ENCODE measurements at places on chromosomes 1 and 21.
A peak's percentile ranks its signal among the peaks of the same experiment; 100 is the strongest.

GRCh38 chr21:28818663-28819278 is 173.9 kb downstream of the LTN1 start:
- peak; percentile 19 for DNase-seq

DNA sequence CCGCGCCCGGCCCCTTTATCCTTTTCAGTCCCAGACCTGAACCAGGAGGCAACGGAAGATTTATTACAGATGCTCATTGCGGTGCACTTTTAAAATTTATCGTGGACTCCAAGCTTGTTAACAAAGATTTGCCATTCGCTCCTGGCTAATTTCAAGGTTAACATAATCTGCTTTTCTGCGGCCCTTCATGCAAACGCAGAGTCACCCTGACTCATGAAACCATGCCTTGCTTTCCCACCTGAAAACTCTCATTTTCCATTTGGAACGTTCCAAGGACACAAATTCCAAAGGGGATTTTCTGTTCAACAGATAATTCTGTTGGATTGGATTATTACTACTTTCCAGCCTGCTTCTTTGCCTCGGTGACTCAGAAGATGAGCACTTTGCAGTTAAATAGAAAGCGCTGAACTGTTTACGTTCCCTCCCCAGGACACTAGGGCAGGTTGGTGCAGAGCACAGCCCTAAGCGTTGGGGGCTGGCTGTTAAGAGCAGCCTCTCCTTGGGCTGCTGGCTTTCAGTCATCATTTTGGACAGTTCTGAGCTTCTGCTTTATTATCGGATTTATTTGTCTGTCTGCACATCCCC is 51.1 kb downstream of the CD247 start:
- no peak for DNase-seq

DNA sequence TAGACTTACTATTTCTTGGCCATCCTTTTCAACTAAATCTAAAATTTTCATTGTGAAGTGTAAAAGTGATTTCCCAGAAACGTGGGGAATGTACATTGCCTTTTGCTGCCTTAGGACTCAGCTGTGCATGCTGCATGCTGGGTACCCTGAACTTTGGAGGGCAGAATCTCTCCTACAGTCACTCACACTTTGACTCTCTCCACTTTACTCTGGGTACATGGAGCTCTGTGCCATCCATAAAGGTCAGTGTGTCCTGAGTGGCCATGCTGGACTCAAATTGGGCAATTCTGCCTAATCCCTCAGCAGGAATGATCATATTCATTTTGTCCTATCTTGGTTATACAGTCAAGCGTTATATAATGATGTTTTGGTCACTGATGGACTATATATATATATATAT is 105.6 kb downstream of the NR5A2 start:
- no peak for DNase-seq

- DNase-seq = no peak
These were observed 24.8 kb downstream of the LEMD1 start for GRCh38 chr1:205396967-205397616.

- DNase-seq = no peak
These were observed 141.4 kb downstream of the PLPP3 start for GRCh38 chr1:56437959-56438358.

- DNase-seq = no peak
These were observed 3.9 kb upstream of the ZSCAN20 start for GRCh38 chr1:33468531-33468930.

GRCh38 chr1:175579956-175580750 is 163.2 kb downstream of the TNR start:
- no peak for DNase-seq

DNA sequence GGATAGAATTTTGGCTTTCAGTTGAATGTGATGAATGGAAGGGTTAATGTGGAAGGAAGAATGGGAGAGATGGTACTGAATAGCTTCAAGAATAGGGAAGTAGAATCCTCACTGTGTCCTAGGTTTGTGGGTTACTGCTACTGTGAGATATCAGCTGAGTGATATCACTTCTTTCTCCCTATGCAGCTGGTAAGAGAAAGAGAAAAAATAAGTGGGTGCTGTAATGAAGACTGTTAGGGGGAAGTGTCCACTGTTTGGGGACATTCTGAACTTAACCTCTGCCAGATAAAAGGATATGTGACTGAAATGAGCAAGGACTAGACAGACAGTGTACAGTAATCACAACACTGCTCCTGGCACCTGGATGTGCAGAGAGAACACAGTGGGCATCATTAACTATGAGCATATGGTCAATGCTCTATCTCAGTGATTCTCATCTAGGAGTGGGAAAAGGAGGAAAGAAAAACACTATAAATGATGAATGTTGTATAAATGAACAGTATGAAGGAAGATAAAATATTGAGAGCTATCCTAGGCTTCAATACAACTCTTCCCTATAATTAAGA is 25.6 kb upstream of the MOB3C start:
- DNase-seq = no peak

DNA sequence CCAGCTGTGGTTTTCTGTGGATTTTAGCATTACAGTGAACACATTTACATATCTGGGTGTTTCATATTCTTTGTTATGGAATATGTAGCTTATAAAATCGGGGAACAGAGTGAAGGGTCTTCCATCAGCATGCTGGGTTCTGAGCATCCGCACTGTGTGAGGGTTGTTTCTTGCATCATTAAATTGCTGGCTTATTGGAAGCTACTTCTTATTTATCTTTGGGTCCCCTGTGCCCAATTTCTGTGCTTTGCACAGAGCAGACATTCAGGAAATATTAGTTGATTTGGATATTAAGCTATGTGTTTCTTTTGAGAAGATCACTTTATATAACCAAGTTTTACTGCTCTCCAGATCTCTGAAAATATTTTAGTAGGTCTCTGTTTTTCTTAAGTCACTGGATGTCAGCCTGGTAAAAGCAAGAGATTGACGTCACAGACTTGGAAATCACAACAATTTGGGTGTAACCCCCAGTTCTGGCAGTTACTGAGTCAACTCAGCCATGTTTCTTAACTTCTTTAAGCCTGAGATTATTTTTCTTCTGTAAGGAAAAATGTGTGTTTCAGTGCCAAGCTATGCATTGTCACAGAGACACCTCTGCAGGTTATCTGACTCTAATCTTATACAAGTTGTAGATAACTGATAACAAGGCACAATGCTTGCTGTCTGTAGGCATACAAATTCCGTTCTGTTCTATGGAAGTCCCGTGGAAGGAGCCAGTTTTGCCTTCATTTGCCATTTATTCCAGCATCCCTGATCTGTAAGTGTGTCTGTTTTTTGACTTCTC is 258.3 kb upstream of the KAZN start:
- no peak for DNase-seq

GRCh38 chr1:245229051-245229450 is 74.3 kb downstream of the KIF26B start:
- DNase-seq = no peak

- DNase-seq = peak; percentile 30
These were observed 15.9 kb downstream of the RNU5D-1 start for GRCh38 chr1:44714944-44715571.

DNA sequence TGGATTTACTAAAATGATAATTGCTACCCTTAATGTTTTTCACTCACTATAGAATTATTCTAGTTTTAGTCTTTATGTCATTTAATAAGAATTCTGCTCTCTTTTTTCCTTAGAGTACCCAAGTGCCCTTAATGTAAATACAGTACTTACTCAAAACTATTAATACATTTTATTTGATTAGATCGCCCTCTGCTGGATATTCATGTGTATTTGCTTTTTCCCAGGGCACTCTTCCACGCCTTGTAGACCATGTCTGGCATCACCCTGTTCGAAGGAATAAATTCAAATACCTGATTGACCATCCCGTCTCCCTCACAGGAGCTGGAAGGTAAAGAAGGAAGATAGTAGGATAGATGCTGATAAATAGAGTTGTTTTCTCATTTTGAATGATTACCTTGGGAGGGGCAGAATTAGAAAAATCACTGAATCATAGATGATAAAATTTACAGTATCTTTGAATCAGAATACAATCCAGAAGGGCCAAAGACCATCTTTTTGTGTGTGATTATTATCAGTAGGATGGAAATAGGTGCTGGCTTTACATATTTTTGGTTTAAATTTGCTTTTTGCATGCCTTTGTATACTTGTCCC is 4.1 kb downstream of the AXDND1 start:
- DNase-seq = peak; percentile 23

DNA sequence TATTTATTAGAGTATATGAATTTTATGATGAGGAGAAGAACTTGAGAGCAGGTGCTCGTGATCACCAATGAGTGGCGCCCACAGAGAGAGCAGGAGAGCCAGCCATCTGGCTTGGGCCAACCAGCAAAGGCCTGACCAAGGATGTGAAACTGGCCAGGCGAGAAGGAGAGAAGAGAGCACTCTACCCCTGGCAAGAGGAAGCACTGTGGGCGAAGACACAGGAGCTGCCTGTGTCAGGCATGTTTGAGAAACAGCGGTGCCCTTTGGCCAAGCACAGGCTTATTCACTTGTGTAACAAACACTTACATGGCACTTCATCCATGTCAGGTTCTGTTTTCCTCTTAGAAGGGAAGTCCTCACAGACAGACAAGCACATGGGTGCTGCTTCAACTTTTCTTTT is 4.2 kb upstream of the SIPA1L2 start:
- no peak for DNase-seq

DNA sequence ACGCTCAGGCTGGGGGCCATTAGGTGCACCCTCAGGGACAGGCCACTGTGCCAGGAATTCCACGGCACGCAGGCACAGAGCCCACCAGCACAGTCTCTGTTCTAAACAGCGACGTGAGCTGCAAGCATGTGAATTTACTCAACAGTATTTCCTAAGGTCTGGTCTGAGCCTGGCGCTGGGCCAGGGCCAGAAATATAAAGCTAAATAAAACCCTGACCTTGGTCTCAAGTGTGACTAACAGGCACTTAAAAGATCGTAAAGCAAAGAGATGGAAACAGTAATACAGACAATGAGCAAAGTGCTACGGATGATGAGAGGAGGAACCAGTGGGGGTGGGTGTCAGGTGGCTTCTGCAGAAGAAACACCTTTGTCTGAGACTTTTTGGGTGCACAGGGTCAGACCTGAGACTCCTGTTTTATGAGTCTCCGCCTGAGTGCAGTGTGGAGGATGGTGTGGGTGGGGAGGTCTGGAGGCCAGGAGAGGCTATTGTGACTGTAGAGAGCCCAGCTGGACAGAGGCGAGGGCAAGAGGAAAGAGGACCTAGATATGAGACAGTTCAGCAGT is 53.4 kb upstream of the EDN2 start:
- DNase-seq = peak; percentile 78

DNA sequence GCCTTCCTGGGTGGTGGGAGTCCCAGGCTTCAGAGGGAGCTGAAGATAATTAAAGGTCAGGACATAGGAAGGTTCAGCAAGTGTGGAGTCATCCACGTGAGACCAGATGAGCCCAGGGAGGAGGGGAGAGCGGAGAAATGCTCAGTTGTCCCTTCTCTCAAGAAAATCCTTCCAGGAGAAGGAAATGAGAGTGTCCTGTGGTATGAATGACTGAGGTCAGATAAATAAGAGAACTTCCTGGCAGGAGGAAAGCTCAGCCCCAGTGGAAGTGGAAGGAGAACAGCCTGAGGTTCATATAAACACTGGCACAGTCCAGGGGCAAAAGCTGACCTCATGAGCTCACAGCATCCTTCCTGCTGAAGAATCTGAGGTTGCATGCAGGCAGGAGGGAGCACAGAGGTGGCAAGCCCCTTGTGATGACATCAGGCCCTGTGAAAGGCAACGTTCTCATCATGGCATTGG is 97.6 kb downstream of the NAV1 start:
- DNase-seq = no peak

DNA sequence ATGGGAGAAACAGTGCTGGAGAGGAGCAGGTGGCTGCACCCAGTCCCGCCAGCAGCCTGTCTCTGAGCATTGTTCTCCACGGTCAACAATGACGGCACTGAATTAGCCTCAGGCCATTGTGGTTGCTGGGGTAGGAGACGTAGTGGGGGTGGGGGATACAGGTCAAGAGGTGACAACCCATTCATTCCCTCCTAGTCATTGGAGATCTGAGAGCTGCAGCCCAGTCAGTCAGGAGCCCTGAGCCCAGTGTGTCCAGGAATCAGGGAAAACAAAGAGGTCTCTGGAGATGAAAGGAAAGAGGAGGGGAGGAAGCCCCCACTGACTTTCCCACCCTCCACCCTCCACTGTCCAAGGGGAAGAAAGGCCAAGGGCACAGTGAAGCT is 15.3 kb downstream of the SMIM12 start:
- no peak for DNase-seq

DNA sequence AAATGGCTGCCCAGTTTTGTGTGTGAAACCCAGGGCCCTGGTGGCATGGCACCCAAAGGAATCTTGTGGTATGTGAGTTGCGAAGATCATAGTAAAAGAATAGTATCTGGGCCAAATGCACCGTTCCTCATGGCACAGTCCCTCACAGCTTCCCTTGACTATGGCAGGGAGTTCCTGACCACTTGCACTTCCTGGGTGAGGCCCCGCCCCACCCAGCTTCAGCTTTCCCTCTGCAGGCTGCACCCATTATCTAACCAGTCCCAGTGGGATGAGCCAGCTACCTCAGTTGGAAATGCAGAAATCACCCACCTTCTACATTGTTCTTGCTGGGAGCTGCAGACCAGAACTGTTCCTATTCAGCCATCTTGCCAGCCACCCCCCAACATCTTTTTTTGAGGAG is 63.0 kb downstream of the SLC5A9 start:
- DNase-seq = no peak

DNA sequence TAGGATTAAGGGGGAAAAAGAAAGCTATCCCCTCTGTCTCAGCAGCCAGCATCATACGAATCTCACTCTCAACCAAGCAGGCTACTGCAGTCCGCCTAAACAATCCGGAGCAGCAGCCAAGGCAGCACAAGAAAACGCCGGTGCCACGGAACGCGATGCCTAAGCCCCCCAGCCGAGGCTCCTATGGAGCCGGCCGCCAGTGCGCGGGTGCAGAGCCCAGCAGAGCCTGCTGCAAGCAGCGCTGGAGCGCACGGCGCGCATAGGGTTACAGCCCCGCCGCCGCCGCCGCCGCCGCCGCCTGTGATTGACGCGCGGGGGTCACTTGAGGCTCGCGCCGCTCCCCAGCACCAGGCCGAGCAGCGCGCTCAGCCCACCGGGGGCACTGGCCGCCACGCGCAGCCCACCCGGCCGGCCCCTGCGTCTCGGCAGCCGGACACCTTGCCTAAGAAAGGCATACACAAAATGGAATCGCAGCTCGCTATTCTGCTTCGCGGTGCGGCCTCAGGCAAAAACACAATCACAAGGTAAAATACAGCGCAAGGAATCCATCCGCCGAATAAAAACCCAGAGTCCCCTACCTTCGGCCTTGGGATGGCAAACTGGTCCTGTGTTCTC is 780 bp downstream of the HIVEP3 start:
- no peak for DNase-seq

GRCh38 chr1:234605399-234605982 is 4.5 kb downstream of the IRF2BP2 start:
- no peak for DNase-seq

GRCh38 chr21:45145146-45145545 is 70.8 kb downstream of the ADARB1 start:
- no peak for DNase-seq

- no peak for DNase-seq
These were observed 70.2 kb upstream of the GOLT1A start for GRCh38 chr1:204283711-204284651.

- DNase-seq = no peak
These were observed 5.0 kb upstream of the RPL5 start for GRCh38 chr1:92826792-92827191.

- DNase-seq = no peak
These were observed 27.3 kb upstream of the EVA1B start for GRCh38 chr1:36350659-36351226.
